ENCODE measurements at places on chromosomes 1 and 21.
A peak's percentile ranks its signal among the peaks of the same experiment; 100 is the strongest.

DNA sequence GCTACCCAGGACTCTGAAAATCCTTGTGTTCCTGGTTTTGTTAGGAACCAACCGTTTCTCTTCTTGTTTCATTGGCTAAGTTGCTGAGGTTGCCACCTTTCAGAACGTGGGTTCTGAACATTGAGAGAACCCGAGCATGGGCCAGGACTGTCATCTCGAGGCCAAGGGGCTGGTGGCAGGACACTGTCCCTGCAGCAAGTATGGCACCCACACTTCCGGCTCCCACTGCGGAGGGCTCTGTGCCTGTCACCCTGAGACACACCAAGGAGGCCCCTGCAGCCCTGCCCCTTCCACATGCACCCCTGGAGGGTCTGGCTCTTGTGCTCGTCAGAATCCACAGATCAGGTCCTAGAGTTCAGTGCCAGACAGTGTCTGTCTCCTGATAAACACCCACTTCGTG lies 39.1 kb upstream of the LRRC3 start:
- H3K36me3 ChIP-seq: peaks cover 8% of the 10 kb centered on the region
- H3K27me3 ChIP-seq: peaks cover 1% of the 10 kb centered on the region
- no peaks in the 10 kb centered on the region for H3K4me1 ChIP-seq
- H3K27ac ChIP-seq: no peak overlapping the region
- DNase-seq: no peak
- H3K4me3 ChIP-seq: no peak overlapping the region

GRCh38 chr1:229147072-229147471 lies 123.8 kb upstream of the RAB4A start:
- H3K27me3 ChIP-seq: peaks cover 8% of the 10 kb centered on the region
- H3K27ac ChIP-seq: no peak overlapping the region
- H3K4me1 ChIP-seq: peaks cover 15% of the 10 kb centered on the region
- DNase-seq: no peak

DNA sequence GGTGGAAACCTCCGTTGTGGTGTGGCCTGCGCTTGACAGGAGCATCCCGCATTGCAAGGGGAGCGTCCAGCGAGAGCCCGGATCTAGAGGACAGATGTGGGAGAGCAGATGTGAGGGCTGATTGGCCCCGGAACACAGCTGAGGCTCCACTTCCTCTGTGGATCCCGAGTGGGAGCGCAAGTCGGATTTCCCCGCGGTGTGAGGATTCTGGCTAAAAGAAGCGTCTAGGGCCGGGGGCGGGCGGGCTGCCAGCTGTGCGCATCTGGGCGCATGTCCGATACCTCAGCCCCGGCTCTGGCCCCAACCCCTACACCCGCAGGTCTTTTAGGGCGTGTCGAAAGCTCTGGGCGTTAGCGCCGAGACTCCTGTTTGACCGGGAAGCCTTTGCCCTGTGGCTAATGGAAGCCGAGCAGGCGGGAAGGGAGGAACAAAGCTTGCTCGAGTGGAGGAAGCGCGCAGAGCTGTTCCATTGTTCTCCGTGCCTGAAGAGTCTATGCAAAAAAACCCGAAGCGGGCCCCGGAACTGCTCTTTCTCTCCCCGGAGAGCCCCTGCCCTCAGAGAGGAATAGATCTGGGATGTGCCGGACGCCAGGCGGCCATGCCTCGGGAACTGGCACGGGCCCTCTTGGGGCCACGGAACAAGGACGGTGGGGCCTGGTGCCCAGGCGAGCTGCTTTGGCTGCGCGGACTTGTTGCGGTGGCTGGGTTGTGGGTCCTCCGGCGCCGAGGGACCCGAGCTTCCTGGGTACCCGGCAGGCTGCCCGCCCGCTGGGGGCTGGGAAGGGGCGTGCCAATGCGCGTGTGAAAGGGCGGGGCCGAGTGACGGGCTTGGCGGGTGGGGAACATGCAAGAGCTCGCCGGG lies 111.1 kb downstream of the NAV1 start:
- peak overlapping the region; percentile 89 for H3K4me3 ChIP-seq
- peaks cover 6% of the 10 kb centered on the region for H3K36me3 ChIP-seq
- H3K4me1 ChIP-seq: peaks cover 42% of the 10 kb centered on the region
- peaks cover 9% of the 10 kb centered on the region for H3K27me3 ChIP-seq
- DNase-seq: peak; percentile 61
- peak overlapping the region; percentile 61 for H3K27ac ChIP-seq

GRCh38 chr1:235999259-235999925 lies 65.5 kb downstream of the NID1 start:
- H3K36me3 ChIP-seq: peaks cover 19% of the 10 kb centered on the region
- H3K4me1 ChIP-seq: peaks cover 49% of the 10 kb centered on the region
- peaks cover 3% of the 10 kb centered on the region for H3K27me3 ChIP-seq
- peak overlapping the region; percentile 66 for H3K4me3 ChIP-seq

- no peaks in the 10 kb centered on the region for H3K36me3 ChIP-seq
- no peak for DNase-seq
- no peak overlapping the region for H3K27ac ChIP-seq
These were observed 1.2 kb upstream of the RWDD3 start for GRCh38 chr1:95232646-95233318.

DNA sequence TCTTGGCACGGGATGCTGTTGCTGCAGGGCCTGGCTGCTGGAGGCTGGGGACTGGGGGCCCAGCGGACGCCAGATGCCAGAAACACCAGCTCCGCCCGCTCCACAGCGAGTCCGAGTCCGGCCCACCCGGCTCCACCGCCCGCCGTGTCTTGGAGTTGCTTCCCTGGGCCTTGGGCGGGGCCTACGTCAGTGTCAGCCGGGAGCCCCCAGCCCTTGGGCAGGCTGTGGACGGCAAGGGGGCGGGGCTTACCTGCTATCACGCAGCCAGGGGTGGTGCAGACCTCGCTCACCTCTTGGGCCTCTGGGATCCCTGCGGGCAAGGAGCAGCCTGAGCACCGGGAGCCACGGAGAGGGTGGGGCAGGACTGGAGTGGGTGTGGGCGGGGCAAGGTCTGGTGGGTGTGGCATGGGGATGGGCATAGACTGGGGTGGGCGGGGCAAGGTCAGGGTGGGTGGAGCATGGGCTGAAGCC lies 21.8 kb downstream of the MMEL1 start:
- no peak overlapping the region for H3K4me3 ChIP-seq
- H3K27me3 ChIP-seq: peaks cover 8% of the 10 kb centered on the region
- peak; percentile 38 for DNase-seq
- H3K27ac ChIP-seq: no peak overlapping the region
- no peaks in the 10 kb centered on the region for H3K4me1 ChIP-seq

DNA sequence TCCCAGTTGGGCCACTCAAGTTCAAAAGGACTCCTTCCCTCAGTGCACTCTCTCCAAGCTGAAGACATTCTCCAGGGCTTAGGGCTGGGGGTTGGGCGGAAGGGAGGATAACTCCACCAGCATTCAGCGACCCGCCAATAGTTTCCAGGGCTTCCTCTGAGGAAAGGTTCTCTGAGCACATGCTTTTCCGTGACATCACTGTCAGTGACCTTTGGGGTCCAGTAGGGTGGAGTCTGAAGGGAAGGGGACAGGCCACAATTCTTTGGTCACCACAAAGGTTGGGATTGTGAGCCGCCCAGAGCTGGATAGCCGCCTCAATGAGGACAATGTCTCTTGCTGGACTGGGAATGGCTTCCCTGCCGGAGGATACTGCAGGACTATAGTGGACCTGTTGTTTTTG lies 22.8 kb upstream of the RXRG start:
- H3K27ac ChIP-seq: no peak overlapping the region
- H3K27me3 ChIP-seq: peaks cover 5% of the 10 kb centered on the region
- no peak overlapping the region for H3K4me3 ChIP-seq
- no peaks in the 10 kb centered on the region for H3K36me3 ChIP-seq
- H3K4me1 ChIP-seq: no peaks in the 10 kb centered on the region

DNA sequence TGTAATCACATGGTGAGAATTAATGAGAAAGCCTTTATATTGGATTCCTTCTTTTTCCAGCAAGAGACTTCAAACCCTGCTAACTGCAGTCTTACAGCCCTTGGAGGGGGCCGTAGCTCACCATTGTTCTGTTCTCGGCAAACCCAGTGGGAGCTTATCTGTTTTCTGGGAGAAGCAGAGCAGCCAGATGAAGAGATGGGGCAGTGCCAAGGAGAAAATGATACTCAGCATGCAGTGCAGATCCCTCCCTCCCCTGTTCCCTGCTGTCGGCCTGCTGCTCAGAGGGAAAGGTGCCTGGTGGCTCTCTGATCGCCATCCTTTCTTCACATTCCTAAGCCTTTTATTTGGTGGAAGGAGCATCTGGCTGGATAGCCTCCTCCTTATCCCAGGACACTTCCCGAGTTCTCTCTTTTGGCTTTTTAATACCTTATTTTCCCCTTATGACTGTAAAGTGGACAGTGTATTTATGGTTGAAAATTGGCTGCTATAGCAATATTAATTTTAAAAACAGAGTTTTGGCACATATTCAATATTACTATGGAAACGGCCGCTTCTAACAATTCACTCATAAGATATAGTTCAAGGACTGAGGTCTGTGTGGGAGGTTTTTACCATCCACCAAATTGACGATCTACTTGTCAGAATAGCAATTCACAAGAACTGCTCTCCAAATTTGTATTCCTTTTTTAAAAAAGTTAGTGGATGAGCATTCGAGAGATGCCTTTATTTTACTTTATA lies 203.4 kb downstream of the CRB1 start:
- H3K4me3 ChIP-seq: no peak overlapping the region
- no peak for DNase-seq
- peaks cover 1% of the 10 kb centered on the region for H3K27me3 ChIP-seq
- no peaks in the 10 kb centered on the region for H3K36me3 ChIP-seq
- peaks cover 35% of the 10 kb centered on the region for H3K4me1 ChIP-seq

DNA sequence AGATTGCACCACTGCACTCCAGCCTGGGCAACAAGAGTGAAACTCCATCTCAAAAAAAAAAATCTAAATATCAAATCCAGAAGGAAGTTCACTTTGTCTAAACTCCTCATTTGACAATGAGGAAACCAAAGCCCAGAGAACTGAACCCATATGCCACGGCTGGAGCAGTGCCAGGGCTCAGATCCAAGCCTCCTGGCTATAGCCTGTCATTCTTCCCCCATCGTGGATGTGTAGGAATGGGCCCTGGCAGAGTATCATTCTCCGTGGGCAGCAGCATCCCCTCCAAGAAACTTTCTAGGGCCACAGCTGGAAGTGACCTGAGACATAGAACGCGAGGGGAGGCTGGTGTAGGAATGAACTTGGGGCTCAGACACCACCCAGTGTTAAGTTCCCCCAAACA lies 47.2 kb downstream of the CAPN9 start:
- no peak overlapping the region for H3K27ac ChIP-seq
- H3K4me1 ChIP-seq: no peaks in the 10 kb centered on the region
- no peak overlapping the region for H3K4me3 ChIP-seq
- H3K36me3 ChIP-seq: no peaks in the 10 kb centered on the region
- DNase-seq: no peak

GRCh38 chr1:212107481-212107880 lies 71.9 kb downstream of the DTL start:
- peaks cover 4% of the 10 kb centered on the region for H3K4me1 ChIP-seq
- no peak for DNase-seq
- no peaks in the 10 kb centered on the region for H3K27me3 ChIP-seq

- H3K4me1 ChIP-seq: no peaks in the 10 kb centered on the region
- H3K4me3 ChIP-seq: no peak overlapping the region
- H3K36me3 ChIP-seq: no peaks in the 10 kb centered on the region
- DNase-seq: no peak
- H3K27me3 ChIP-seq: no peaks in the 10 kb centered on the region
- no peak overlapping the region for H3K27ac ChIP-seq
These were observed 420.9 kb upstream of the CAMK1G start for GRCh38 chr1:209162651-209163050.

DNA sequence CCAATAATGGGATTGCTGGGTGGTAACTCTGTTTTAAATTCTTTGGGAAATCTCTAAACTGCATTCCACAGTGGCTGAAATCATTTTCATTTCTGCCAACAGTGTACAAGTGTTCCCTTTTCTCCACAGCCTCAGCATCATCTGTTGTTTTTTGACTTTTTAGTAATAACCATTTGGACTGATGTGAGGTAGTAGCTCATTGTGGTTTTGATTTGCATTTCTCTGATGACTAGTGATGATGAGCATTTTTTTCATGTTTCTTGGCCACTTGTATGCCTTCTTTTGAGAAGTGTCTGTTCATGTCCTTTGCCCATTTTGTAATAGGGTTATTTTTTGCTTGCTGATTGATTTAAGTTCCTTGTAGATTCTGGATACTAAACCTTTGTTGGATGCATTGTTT lies 131.9 kb upstream of the B3GALT2 start:
- H3K36me3 ChIP-seq: no peaks in the 10 kb centered on the region
- no peak for DNase-seq
- peaks cover 2% of the 10 kb centered on the region for H3K27me3 ChIP-seq
- no peak overlapping the region for H3K4me3 ChIP-seq
- H3K27ac ChIP-seq: no peak overlapping the region
- no peaks in the 10 kb centered on the region for H3K4me1 ChIP-seq

DNA sequence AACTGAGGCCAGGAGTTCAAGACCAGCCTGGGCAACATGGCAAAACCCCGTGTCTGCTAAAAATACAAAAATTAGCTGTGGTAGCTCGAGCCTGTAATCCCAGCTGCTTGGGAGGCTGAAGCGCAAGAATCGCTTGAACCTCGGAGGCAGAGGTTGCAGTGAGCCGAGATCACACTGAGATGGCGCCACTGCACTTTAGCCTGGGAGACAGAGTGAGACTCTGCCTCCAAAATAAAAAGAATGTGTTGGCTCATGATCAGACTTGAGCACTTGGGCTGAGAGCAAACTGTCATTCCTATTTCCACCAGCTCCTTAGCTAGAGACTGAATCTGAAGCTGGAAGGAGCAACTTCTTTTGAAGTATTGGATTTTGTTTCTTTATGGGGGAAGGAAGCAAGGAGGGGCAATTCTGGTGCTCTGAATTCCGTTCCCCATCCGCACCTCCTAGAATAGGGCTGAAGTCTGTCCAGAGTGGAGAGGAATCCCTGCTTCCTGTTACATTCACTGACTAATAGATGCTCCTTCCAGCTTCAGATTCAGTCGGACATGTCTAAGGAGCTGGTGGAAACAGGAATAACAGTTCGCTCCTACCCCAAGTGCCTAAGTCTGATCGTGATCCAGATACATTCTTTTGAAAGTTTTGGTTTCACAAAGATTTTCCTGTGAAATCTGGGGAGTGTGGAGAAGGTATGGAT lies 3.8 kb downstream of the ZNF672 start:
- peak; percentile 46 for DNase-seq
- H3K27me3 ChIP-seq: peaks cover 8% of the 10 kb centered on the region
- no peak overlapping the region for H3K27ac ChIP-seq
- no peak overlapping the region for H3K4me3 ChIP-seq

GRCh38 chr1:25890239-25891034 lies 14.9 kb upstream of the PAQR7 start:
- peak overlapping the region; percentile 32 for H3K27ac ChIP-seq
- peaks cover 5% of the 10 kb centered on the region for H3K27me3 ChIP-seq
- no peak for DNase-seq

DNA sequence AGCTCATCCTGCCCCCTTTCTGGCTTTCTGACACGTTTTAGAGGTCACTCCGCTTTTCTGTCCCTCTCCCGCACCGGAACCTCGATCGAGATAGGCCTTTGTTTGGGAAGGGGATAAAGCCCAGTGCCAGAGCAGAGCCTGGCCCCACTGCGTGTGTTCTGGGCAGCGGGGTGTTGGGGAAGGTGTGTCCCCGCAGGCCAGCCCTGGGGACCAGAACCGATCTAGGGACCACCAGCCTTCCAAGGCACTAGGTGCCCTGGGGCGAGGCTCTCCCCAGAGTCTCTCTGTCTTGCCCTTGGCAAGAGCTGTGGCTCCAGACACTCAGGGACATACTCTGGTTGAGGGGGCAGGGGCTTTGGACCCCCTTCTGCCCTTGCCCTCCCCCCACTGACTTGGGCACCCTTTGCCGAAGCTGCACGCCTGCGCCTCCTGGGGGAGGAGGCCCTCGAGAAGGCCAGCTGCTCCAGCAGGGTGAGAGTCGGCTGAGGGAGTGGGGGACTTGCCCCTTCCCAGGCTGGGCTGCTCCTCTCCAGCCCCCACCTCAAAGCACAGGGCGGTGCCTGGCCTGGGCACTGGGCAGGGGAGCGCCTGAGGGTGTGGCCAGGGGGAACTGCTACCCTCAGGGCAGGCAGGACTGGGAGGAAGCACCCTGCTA lies 16.4 kb downstream of the PRXL2B start:
- H3K27ac ChIP-seq: no peak overlapping the region
- no peak for DNase-seq
- no peaks in the 10 kb centered on the region for H3K36me3 ChIP-seq
- peaks cover 1% of the 10 kb centered on the region for H3K27me3 ChIP-seq
- no peaks in the 10 kb centered on the region for H3K4me1 ChIP-seq
